ENCODE measurements at places on chromosomes 7 and 10. TPM values are rescaled to one million over a fixed set of nuclear protein-coding genes. Genes with fewer than 3 reads are reported as not detected.

DNA sequence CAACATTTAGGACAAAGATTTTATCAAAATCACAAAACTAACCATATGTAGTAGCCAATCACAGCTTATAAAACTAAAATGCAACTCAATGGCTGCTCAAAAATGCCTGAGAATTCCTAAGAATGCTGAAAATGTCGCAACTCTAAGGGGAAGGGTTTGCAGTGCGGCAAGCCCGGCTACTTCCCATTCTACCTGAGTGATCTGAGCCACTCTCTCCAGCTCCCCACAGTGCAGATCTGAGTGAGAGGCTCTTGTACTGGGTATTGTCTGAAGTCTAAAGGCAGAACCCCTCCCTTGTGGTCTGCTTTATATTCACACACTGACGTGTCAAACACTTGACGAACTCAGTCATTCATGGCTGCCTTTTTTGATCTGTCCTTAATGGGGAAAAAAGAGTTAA is 28.9 kb downstream of the RAB11FIP2 start:
- no peak for DNase-seq

DNA sequence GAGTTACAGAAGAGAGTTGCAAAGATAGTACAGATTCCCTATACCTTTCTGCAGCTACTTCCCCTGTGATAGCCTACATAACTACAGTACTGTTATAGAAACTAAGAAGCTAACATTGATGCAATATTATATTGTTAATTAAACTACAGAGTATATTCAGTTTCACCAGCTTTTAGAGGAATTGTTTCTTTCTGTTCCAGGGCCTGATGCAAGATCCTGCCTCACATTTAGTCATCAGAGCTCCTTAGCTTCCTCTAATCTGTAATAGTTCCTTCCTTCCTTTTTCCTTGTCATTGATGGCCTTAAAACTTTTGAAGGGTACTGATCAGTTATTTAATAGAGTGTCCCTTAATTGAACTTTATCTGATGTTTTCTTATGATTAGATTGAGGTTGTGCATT is 56.8 kb downstream of the SDHAF3 start:
- no peak for DNase-seq

DNA sequence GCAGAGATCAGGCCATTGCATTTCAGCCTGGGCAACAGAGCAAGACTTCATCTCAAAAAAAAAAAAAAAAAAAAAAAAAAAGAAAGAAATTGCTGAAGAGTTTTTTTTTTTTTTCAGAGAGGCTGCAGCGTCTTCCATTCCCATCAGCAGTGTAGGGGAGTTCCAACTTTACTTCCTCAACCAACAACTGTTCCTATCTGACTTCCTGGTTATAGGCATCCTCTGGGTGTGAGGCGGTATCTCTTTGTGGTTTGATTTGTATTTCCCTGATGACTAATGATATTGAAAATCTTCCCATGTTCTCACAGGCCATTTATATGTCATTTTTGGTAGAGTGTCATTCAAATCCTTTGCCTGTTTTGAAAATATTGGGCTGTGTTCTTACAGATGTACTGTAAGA is 40.2 kb downstream of the PRTFDC1 start:
- DNase-seq, result no peak

DNA sequence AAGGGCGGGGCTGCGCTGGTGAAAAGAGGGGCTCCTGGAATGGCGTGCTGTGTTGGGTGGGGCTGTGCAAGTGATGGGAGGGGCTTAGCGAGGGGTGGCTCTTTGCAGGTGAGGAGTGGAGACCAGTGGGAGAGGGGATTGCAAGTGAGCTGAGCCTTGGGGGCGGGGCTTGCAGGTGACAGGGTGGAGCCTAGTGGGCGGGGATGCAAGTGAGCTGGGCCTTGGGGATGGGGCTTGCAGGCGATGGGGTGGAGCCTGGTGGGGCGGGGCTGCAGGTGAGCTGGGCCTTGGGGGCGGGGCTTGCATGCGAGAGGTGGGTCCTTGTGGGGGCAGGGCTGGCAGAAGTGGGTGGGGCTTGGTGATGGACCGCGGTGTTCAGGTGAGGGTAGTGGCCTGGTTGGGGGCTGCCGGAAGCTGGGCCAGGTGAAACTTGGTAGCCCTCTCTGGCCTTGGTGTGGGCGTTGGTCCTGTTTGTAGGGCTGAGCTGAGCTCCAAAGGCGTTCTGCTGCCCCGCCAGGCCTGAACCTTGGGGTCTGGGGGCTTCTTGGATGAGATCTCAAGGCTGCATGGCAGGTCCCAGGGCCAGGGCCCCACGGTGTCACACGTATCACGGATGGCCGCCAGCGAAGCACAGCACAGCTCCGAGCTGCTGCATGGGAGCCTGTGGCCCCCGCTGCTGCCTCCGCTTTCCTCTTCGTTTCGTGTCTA is 743 bp upstream of the PITRM1 start:
- no peak for DNase-seq

TRIM74 gene
- not detected for total RNA-seq

GRCh38 chr7:80859272-80859970 is 59.4 kb downstream of the SEMA3C start:
- no peak for DNase-seq

GRCh38 chr7:132276234-132276630 is 300.0 kb downstream of the PLXNA4 start:
- no peak for DNase-seq

GRCh38 chr10:98465866-98466265 is 19.1 kb upstream of the HPS1 start:
- no peak for DNase-seq

ADAMTS14 gene
- total RNA-seq, result 0.16 TPM

DNA sequence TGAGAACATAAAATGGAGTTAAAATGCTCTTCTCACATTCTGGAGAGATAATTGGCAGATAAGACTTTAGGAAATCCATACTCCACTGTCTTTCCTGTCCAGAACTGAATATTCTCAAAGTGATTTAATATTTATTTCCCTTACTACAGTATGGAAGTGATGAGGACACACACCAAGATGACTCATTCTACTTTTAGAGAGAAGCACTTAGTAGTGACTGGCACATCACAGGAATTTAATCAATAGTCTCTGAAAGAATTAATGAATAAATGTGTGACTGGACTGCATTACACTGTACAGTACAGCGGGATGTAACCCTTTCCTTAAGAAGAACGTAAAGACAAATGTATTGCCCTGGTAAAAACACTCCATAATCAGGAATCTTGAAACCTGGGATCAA is 116.7 kb downstream of the SEMA3E start:
- no peak for DNase-seq

ZNF804B gene
- total RNA-seq, result not detected
